Psoas muscle (tissue), 8 donors: ENCODE measurements at places on chromosomes 12 and 14. TPM values are rescaled to one million over a fixed set of nuclear protein-coding genes. Genes with fewer than 3 reads are reported as not detected.

- DNase-seq = no peak
Measured at GRCh38 chr12:54277823-54278276, 2.1 kb downstream of the CBX5 start.

The RIMBP2 gene
- 1.2 TPM for total RNA-seq

GRCh38 chr12:67977668-67978067, 11.6 kb upstream of the IFNG-AS1 start:
- DNase-seq = no peak

The KRT76 gene
- not detected for total RNA-seq

- no peak for DNase-seq
Measured at GRCh38 chr12:92656911-92657310, 45.9 kb upstream of the PLEKHG7 start.

- no peak for DNase-seq
Measured at GRCh38 chr12:65606008-65606766, 218.1 kb upstream of the HMGA2 start.

- DNase-seq = no peak
Measured at GRCh38 chr12:70692681-70693288, 55.6 kb upstream of the PTPRB start.

- DNase-seq = no peak
Measured at GRCh38 chr12:130132831-130133511, 29.3 kb upstream of the FZD10 start.

DNA sequence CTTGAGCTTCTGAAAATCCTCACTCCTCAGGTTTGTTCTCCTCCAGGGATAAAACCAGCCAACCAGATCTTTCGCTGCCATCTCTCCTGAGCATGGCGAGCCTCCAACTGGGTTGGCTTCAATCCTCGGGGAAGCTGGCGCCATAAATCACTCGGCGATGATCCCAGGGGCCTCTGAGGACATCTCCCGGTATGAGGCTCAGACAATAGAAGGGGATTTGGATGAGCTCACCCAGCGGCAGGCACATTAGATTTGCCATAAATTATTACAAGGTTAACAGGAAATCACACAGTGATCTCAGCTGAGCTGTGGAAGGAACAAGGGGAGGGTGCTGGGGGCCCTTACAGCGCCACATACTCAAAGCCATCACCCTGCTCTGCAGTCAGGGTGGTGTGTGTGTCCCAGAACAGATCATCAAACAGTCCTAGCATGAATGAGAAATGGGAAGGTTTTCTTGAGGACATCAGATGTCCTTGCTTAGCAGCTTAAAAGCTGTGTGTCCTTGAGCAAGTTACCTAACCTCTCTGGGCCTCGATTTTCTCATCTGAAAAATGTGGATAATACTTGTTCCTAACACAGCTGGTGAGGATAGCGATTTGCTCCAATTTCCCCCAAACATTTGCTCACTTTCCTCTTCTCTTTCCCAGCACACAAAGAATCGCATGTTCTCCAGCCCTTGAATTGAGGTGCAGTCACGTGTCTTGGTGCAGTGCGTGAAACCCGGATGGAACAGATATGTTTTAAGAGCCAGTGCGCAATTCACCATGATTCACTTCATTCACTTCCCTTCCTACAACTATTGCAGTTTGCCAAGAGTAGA, 142.8 kb downstream of the SCARB1 start:
- peak; percentile 73 for DNase-seq

DNA sequence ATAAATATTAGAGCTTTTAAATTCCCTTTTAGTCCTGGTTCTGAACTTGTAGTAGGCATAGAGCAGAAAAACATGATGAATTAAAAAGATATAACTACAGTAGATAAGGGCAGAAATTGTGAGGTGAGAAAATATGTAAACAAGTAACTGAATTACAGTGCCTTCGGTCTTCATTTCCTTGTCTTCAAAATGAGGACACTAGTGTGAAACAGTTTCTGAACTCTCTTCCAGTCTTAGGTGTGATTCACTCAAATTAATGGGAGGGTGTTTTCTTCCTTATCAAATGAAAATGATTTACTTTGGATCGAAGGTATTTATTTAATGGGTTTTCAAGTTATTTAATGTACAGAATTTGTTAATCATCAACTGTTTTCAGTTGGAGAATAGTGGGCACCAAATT, 1.5 kb downstream of the FGD4 start:
- DNase-seq = no peak

- DNase-seq = no peak
Measured at GRCh38 chr12:55955800-55956508, 9.9 kb downstream of the PMEL start.

DNA sequence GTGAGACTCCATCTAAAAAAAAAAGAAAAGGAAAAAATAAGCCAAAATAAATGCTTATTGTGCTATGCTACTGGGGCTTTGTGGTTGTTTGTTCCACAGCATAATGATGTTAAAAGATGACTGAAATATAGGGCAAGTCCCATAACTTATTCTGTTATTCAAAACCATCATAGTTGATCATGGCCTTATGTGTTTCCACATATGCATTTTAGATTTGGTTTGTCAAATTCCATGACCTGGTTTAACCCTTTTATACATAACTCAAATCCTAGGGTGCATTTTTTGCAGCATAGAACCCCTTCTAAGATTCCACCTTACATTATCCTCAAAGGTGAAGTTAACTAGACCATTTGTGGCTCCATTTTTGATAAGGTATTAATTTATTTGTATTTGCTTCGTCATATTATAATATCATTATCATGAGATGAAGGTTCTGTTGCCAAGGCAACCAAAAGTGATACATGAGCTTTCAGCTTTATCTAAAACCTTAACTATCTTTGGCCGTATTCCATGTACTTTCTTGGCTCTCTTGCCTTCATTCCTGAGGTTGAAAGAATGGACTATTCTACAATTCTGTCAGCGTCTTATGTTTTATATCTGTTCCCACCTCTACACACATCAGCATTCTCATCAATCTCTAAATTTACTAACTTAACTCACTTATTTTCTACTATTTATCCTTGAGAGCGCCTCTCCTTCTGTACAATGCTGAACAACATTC, 138.7 kb upstream of the DYRK2 start:
- no peak for DNase-seq

- no peak for DNase-seq
Measured at GRCh38 chr12:130456375-130457199, 118.9 kb downstream of the PIWIL1 start.

GRCh38 chr14:78725086-78725485, 554.9 kb downstream of the NRXN3 start:
- no peak for DNase-seq

The CHMP4A gene
- total RNA-seq = 13.5 TPM

DNA sequence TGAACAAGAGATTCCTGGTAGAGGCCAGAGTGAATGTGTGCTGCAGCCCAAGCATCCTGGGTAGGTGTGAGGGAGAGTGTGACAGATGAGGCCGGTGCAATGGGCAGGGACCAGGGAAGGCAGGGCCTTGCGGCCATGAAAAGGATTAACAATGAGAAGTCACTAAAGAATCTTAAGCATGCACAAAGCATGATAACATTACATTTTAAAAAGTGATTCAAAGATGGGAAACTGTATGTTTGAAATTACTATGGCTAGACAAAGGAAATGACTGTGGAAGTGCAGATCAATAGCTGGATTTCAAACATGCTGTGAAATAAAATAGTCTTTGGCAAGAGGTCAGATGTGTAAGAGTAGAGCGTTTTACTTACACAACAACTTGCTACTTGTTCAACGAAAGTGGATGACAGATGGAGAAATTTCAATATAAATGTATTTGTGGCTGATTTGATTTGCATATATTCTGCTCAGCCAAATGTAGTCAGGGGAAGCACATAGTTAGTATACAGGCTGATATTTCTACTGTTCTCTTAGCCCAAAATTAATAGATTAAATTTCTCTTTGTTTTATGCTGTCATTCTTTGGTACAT, 175.5 kb downstream of the CCDC59 start:
- no peak for DNase-seq

The NFE2 gene
- total RNA-seq = 0.65 TPM

DNA sequence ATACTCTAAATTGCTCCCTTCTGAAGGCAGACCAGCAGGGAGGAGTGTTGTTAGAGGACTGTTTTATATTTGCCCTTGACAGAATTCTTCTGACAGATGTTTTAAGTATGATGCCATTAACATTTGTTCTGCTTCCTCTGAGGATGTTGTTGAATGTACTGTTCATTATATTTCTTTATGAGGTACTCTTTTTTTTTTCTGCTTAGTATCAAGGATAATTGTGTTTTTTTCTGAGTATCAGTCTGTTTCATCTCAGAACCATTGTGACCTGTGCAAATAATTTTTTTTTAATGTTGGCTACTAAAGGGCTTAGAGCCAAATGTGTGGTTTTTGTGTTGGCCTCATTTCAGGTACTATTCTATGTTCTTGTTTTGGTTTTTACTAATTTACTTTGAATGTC, 10.6 kb downstream of the METAP2 start:
- DNase-seq = no peak

GRCh38 chr14:73823339-73823885, 28.2 kb upstream of the PTGR2 start:
- DNase-seq = no peak

The TTC9 gene
- 4.4 TPM for total RNA-seq

The MYO1H gene
- not detected for total RNA-seq

The MAP3K9 gene
- 4.1 TPM for total RNA-seq

The IL22 gene
- not detected for total RNA-seq

The MDGA2 gene
- not detected for total RNA-seq

The DTX3 gene
- 3.5 TPM for total RNA-seq

The FGF23 gene
- not detected for total RNA-seq

- DNase-seq = no peak
Measured at GRCh38 chr12:14275886-14276285, 89.6 kb upstream of the ATF7IP start.
